ENCODE measurements at places on chromosomes 2 and 18.

- DNase-seq, result no peak
Observed at GRCh38 chr2:17373741-17374140, 144.5 kb downstream of the RAD51AP2 start.

DNA sequence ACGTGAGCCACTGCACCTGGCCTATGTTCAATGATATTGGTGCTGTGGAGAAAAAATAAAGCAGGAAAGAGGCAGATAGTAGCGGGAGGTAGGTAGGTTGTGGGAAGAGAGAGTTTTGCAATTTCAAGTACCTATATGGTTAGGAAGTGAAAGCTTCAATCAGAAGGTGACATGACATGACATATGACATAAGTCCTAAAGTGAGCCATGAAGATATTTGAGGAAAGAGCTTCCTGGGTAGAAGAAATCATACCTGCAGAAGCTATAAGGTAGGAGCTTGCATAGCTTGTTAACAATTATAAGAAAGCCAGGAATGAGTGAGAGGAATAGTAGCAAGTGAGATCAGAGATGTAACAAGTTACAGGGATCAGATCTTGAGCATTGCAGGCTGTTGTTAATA is 4.2 kb downstream of the KIAA1328 start:
- DNase-seq, result no peak

GRCh38 chr2:202750763-202751427 is 116.1 kb downstream of the FAM117B start:
- DNase-seq, result no peak

- no peak for DNase-seq
Observed at GRCh38 chr2:20698916-20699613, 32.1 kb downstream of the GDF7 start.

DNA sequence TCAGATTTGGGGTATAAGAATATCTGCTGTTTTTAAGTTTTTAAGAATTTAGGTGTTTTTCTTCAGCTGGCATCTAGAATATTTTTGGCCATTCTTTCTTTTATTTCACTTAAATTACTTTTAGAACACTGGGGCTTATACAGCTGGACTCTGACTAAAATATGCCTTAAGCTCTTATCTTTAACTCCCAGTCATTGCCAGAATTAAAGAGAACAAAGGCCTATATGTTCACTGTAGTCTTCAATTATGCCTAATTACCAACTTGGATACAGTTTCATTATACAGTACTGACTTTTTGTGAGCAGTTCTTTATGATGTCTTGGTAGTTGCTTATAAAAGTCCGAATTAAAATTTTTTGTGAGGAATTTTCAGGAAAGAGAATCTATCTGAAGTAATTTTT is 192.8 kb downstream of the ZNF407 start:
- no peak for DNase-seq

GRCh38 chr18:77461062-77461688 is 211.5 kb downstream of the GALR1 start:
- DNase-seq, result no peak

GRCh38 chr18:13076886-13077285 is 85.7 kb downstream of the CEP192 start:
- no peak for DNase-seq

GRCh38 chr2:101486258-101486701 is 11.4 kb upstream of the RFX8 start:
- no peak for DNase-seq

GRCh38 chr2:31078011-31078410 is 60.2 kb downstream of the GALNT14 start:
- no peak for DNase-seq

GRCh38 chr18:67608191-67608590 is 91.7 kb upstream of the DSEL start:
- DNase-seq, result no peak

DNA sequence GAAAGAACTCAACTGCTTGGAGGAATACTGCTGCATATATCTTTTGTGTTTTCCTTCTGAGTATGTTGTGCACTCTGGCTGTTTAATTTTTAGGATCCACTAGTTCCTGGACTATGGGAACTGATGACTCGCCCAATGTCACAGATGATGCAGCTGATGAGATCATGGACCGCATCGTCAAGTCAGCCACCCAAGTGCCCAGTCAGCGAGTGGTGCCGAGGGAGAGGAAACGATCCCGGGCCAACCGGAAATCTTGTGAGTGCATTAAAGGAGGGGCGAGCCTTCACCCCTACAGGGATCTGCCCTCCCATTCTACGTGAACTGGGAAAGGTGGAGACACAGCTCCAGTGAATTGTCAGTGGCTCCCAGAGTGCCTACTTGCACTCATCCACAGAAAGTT is 59.6 kb downstream of the TPGS2 start:
- DNase-seq, result no peak

- DNase-seq, result no peak
Observed at GRCh38 chr2:51722311-51722710, 690.4 kb upstream of the NRXN1 start.

GRCh38 chr18:70292628-70293027 is 3.8 kb downstream of the SOCS6 start:
- no peak for DNase-seq

DNA sequence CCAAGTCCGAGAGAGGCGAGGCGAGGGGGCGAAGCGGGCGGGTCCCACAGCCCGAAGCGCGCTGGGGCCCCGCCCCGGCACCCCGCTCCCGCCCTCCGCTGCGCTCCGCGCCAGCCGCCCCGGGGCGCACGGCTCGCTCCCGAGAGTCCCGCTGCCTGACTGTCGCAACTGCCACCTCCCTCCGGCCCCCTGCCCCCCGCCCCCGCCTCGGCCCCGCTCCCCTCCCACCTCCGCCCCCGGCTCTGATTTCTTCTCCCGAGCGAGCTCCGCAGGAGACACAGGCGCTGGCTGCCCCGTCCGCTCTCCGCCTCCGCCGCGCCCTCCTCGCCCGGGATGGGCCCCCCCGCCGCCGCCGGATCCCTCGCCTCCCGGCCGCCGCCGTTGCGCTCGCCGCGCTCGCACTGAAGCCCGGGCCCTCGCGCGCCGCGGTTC is at the start of gene WNT6:
Gene WNT6 (plus strand): TSS at position 250 of the 432 bp plus-strand sequence. CDS start 233 bp downstream, outside the sequence.
- no peak for DNase-seq

GRCh38 chr2:143252138-143252907 is 123.1 kb downstream of the ARHGAP15 start:
- no peak for DNase-seq

DNA sequence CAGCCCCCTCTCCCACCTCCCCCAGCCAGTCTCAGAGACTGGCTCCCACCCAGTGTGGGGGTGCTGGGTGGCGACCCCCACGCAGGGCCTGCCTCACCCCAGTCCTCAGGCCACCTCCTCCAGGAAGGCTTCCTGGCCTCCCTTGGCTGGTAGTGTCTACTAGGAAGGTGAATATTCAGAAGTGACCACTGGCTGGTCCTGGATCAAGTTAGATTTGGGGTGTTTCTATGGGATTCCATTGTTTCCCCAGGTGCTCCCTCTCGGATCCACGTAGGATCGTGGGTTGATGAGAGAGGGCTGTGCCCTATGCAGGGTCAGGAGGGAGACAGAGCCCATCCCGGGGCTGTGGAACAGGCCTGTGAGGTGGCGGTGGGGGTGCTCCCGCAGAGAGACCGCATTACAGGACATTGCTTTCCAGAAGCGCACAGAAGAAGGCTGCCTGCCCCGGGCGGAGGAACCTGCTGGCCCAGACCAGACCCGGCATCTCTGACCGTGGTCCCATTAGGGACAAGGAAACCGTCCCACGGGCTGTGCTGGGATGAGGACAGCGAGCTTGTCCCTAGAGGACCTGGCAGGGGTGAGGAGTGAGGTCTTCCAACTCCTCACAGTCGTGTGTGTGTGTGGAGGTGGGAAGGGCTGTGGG is 3.3 kb downstream of the PDCD1 start:
- DNase-seq, result no peak

All from stimulated activated CD8-positive, alpha-beta memory T cell treated with anti-CD3 and anti-CD28 coated beads, Interleukin-4, amount 100 ng/mL, for 1 hour (primary cell).